ENCODE measurements at places on chromosomes 6 and 20.

DNA sequence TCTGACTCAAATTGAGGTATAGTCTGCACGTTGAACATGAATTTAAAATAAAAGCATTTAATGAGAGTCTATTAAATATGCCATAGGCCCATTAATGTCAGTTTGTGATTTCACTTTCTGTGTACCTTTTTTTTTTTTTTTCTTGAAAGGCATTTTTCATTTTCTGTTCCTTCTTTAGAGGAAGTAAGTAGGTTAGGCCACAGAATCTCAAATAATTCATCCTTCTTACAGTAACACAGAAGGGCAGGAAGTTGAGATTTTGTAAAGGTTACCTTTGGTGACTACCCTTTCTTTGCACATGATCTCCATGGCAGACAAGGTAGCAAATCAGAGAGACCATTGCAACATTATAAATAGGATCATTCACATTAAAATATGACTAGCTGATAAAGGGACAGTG is 9.6 kb downstream of the L3MBTL3 start:
- DNase-seq = no peak

GRCh38 chr6:112298816-112299281 is 44.5 kb upstream of the LAMA4 start:
- DNase-seq = no peak

DNA sequence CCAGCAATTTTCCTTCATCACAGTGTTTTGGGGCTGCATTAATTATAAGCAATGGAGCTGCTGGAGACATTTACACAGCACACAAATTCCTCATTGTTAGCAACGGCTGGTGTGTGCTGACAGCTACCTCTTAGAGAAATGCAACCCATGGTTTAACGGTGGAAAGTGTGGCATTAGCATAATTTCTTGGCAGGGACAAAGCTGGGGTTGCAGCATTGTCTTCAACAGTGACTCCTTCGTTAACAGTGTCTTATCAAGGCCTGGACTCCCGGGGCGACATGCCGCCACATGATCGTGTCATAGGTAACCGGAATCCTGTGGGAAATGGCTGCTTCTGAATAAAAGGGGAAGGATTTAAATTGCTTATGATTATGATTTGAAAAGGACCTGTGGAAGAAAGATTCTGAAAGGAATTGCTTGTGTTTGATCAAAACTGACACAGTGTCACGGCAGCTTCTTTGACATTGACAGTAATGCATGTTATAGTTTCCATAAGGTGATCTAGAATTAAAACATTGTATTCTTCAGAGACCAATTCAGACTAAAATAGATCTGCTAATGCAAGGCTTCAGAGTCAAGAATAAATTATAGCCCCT is 128.0 kb downstream of the UST start:
- DNase-seq = no peak

GRCh38 chr6:10401632-10402223 is 13.1 kb downstream of the TFAP2A start:
- no peak for DNase-seq

DNA sequence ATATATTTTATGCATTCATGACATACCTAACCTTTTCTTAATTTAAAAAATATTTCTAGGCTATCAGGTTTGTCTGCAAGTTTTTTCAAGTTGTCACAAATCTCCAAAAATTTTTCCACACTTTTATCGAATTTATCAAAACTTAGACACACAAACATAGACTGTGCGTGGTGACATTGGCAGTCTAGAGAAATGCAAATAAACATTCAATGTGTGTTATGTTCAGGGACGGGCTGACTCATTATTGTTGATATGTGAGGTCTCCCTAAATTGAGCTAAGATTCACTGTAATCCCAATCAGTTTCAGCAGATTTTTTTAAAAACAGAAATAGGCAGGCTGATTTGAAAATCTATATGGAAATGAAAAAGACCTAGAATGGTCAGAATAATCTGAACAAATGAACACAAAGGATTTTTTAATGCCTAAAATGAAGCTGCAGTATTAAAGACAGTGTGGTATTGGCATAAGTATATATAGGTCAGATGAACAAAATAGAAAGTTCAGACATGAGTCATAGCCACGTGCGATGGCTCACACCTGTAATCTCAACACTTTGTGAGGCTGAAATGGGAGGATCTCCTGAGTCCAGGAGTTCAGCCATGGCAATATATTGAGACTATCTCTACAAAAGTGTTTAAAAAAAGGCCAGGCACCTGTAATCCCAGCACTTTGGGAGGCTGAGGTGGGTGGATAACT is 19.2 kb downstream of the BLTP3A start:
- DNase-seq = no peak

GRCh38 chr6:130434174-130434873 is 68.5 kb downstream of the TMEM200A start:
- DNase-seq = no peak

DNA sequence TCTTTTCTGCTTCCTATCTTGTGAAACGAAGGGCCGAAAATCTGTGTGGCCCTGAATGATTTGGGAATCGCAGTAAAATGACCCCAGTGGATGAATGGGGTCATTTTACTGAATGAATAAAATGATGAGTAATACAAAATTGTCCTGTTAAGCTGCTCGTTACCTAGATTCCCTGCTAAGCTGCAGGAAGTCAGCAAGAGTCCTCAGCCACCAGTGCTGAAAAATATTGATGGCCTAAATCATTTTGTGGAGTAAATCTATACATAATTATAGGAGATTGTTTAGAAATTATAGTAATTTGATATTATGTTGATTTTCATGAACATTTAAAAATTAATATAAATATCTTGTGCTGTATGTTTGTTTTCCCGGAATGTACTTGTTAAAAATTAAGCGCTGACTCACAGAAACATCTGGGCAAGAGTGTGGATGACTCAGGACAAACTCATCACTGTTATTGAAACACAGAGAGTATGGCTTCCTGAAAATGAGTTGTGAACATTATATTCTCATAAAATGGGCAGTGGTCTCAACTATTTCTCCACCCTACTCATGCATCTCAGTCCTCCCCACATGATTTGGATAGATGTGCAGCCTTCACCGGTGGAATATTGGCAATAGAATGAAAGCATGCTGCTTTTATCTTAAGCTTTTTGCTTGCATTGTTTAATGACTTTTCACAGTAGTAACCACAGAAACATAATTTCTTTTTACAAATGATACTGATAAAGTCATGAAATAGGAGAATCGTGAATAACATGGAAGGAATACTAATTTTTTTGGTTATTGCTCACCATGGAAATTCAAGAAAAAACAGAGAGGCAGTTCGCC is 36.2 kb upstream of the RGS17 start:
- DNase-seq = no peak

GRCh38 chr6:112468359-112468758 is 121.2 kb downstream of the RFPL4B start:
- no peak for DNase-seq

- DNase-seq = no peak
These were observed 26.8 kb upstream of the SLC9A8 start for GRCh38 chr20:49785852-49786175.

DNA sequence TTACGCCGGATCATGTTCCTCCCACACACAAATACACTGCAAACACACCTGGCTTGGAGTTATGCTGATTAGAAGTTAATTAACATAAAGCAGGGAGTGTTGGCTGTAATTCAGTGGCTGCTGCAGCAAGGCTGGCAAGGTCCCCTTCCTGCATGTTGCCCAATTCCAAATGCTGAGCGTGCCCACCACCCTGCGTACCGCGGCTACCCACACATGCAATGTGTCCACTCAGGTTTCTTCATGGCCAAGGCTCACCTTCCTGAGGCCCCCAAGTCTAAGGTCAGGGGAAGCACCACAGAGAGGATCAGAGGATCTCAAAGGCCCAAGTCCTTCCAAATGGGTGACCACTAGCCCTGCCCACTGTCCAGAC is 11.6 kb upstream of the PRND start:
- no peak for DNase-seq

GRCh38 chr6:162973151-162973872 is 245.5 kb downstream of the PACRG start:
- DNase-seq = no peak

DNA sequence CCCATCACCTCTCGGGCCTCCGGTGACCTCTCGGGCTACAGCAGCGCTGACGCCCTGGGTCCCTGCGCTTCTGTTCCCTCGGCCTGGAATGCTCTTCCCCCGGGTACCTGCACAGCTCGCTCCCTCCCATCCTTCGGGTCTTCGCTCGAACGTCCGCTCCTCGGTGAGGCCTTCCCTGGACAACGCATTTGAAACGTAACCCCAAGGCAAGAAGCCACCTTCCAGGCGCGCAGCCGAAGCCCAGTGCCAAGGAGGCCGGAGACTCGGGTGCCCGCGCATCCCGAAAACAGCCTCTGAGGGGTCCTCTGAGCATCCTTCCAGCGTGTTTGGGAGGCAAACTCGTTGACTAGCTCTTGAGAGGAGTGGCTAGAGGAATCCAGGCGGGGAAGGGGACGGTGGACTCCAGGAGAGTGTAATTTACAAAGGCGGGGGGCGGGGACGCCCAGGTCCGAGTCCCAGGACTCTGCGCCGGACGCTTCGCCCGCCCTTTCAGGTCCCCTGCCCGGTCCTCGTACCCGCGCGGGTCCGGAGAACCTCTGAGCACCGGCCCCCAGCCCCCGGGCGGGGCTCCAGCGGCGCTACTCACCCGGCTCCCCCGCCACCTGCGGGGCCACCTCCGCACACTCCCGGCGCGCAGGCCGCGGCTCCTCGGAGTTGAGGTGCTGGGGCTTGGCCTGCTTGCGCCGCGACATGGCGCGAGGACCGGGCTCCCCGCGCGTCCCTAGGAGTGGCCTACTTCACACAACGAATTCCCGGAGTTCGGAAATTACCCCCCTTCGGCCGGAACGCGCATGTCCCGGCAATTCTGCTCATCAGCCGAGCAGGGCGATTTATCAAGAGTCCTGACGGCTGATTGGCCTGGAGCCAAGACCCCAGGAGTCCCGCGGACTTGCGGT is 86.8 kb downstream of the ZFP64 start:
- DNase-seq = no peak

DNA sequence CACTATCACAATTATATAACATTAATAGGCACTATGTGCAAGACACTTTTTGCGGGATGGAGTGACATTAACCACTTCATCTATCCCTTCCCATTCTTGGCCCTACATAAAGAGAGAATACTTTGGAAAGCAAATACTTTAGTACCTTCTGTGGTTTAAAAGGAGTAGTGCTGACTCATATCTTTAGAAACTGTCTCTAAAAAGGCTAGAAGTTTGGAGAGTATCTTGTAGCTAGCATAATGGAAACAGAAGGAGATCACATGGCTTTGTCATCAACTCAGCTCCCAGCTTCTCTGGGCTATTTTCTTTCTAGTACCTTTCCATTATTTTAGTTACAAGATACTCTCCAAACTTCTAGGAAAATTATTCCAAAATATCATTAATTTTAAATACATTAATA is 157.5 kb downstream of the ADGRG6 start:
- no peak for DNase-seq

GRCh38 chr6:148055419-148055818 is 287.2 kb upstream of the SASH1 start:
- no peak for DNase-seq

- DNase-seq = peak; percentile 81
These were observed 2.2 kb downstream of the BRD2 start for GRCh38 chr6:32970413-32971241.

Data from stimulated activated CD4-positive, alpha-beta T cell treated with anti-CD3 and anti-CD28 coated beads, Interleukin-12 subunit alpha, Interleukin-12 subunit beta, amount 100 ng/mL, for 24 hours (primary cell).